Activated CD4-positive, alpha-beta T cell treated with anti-CD3 and anti-CD28 coated beads, Interleukin-2, Interleukin-4, amounts not matched to agents 100 ng/mL and 50 ng/mL, durations not matched to agents 16 hours and 8 hours (primary cell): ENCODE measurements at places on chromosomes 7 and 10.
A peak's percentile ranks its signal among the peaks of the same experiment; 100 is the strongest.

DNA sequence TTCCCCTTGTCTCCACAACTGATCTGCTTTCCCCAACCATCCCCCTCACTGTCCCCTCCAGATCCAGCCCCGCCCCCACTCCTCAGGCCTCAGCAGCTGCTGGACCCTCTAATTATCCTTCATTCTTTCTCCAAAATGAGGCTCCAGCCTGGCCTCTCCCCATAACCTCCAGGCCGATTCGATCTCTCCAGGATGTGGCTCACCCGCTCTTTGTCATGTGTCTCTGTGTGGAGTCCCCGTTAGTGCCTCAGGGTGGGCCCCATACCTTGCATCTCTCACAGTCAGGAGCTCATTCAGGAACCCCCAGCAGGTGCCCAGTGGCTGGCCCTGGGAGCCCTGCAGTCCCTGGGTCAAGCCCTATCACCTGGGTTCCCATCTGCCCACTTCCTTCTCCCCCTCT lies 1.3 kb downstream of the PILRA start:
- no peak for DNase-seq

DNA sequence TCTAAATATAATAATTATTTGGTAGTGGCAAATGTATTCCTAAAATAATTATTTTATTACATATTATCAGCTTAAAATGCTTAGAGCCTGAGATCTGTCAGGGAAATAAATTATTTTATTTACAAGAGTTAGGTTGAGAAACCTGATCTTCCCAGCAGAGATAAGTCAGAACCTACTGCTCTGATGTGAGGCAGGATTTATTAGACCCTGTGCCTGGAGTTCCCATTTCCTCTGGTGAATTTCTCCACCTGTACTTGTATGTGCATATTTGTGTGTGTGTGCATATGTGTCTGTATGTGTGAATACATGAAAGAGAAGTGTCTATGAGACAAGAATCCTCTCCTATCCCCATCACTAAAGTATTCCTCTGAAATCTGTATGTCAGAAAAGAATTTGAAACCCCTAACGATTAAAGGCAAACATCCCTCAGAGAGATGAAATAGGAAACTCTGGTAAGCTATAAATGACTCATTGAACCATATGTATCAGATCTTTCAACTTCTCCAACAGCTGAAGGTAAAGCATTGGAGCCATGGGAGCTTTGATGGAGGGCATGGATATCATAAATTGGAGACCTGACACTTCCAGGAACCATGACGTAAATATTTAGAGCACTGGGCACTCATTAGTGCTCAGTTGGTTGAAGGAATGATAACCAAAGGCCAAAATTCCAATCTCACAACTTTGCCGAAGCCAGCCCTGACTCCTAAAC lies 190.9 kb downstream of the XPNPEP1 start:
- no peak for DNase-seq

- no peak for DNase-seq
Measured at GRCh38 chr10:110437761-110438341, 59.9 kb upstream of the DUSP5 start.

DNA sequence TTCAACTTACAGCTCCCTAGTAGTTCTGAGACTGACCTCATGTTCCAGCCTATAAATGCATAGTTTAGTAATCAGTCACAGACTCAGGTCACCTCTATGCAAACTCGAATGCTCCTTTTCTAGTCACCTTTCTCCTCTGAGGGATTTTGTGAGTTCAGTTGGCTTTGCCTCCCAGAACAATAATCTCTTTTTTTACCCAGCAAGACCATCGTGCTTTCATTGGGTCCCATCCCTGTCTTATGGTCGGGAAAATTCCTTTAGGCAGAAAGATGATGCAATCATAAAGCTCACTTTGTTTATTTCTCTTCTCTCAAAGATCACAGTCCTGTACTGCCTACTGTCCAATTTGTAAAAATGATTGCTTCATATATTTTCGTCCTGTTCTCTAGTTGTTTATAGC lies 38.4 kb downstream of the TWIST1 start:
- no peak for DNase-seq

GRCh38 chr10:8473205-8473604 lies 418.7 kb downstream of the GATA3 start:
- DNase-seq = peak; percentile 20

DNA sequence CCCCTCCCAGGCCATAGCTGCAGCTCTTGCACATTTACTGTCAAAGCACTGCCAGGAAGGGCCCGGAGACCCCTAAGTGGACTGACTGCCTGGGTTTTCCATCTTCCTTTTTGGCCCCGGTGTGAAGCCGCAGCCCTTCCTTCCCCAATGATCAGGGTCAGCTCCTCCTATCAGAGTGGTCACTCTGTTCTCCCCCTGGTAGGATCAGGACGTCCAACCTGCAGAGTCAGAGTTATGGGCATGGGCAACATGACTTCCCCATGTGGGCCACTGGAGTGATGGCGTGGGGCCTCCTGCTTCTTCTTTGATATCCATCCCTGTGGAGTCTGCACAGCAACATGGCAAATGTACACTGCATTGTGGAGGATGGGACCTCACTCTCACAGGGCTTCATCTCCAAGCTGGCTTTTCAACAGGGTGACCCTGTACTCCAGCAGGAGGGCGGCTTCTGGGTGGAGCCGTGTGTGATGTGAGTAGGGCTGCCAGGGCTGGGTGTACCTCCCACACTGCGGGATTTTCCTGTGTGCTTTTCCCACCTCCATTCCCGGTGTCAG lies 6.4 kb upstream of the RAMP3 start:
- DNase-seq = no peak

DNA sequence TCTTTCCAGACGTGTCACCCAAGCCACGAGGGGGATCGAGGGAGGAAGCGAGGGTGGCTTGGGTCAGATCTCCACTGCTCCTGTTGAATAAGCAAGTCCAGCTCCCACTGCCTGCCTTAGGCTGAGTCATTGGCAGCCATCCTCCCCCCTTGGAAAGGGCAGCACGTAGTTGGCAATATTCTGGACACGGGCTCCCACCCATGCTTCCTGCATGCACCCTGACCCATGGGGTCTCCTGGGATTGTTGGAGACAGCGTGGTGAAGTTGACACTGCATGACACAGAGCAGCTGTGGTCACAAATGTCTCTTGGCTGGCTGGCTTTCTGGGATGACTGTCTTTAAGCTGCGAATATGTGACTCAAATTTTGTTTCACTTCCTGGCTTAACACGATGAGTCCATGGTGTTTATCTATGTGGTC lies 11.2 kb downstream of the BTBD16 start:
- no peak for DNase-seq

DNA sequence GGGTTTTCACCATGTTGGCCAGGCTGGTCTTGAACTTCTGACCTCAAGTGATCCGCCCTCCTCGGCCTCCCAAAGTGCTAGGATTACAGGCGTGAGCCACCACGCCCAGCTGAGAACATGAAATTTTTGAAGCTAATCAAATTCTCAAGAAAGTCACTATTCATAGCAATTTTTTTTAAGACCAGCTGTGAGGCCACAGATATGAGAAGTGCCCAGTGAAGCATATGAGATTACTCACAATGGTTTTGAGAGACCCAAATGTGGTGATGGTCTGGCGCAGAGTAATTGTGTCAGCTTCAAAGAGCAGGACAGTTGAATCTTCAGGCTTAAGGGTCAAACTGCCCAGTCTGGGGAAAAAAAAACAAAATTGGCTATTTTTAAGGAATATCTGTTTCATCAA lies 16.2 kb downstream of the NCOA4 start:
- DNase-seq = no peak

- DNase-seq = no peak
Measured at GRCh38 chr7:149610441-149611011, 112.9 kb upstream of the ZNF746 start.

DNA sequence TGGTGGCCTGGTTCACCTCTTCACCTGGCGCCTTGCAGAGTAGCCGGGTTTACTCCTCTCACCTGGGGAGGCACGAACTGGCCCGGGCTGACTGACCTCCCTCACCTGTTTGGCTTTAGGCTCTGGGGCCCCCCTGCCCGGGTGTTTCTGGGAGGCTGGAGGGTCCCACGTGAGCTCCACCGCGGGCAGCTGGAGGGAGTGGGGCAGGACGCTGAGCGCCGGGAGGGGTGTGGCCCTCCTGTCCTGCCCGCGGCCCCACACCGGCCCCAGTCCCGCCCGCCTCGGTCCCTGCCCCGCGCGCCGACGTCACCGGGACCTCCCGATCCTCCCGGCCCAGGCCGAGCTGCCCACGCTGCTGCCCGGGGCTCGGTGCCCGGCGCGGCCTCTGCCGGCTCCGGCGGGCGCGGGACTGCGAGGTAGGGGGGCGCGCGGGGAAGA lies at the start of gene AMZ1:
AMZ1 (plus strand) TSS at position 322 of the 438 bp plus-strand sequence. CDS start 12,250 bp downstream, outside the sequence.
- no peak for DNase-seq

DNA sequence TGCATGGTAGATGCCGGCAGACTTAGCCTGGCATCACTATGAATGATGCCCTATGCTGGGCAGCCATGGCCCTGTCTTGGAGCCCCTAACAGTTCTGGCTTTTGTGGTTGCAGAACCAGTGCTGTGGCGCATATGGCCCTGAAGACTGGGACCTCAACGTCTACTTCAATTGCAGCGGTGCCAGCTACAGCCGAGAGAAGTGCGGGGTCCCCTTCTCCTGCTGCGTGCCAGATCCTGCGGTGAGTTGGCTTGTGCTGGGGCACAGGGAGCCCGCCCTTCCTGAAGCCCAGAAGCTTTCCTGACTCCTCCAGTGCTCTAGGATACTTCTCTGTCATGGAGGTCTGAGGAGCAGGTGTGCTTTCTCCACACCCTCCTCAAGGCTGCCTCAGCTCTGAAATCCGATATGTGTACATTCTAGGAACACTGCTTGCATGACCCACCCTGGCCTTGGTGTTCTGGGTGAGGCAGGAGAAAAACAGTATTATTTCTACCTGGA lies 25.6 kb upstream of the SH2D4B start:
- no peak for DNase-seq

- DNase-seq = no peak
Measured at GRCh38 chr7:124349443-124349842, 316.6 kb upstream of the TMEM229A start.

- no peak for DNase-seq
Measured at GRCh38 chr7:33725111-33726025, 180.0 kb upstream of the BMPER start.

- no peak for DNase-seq
Measured at GRCh38 chr7:157874870-157875229, 538.0 kb downstream of the DNAJB6 start.

DNA sequence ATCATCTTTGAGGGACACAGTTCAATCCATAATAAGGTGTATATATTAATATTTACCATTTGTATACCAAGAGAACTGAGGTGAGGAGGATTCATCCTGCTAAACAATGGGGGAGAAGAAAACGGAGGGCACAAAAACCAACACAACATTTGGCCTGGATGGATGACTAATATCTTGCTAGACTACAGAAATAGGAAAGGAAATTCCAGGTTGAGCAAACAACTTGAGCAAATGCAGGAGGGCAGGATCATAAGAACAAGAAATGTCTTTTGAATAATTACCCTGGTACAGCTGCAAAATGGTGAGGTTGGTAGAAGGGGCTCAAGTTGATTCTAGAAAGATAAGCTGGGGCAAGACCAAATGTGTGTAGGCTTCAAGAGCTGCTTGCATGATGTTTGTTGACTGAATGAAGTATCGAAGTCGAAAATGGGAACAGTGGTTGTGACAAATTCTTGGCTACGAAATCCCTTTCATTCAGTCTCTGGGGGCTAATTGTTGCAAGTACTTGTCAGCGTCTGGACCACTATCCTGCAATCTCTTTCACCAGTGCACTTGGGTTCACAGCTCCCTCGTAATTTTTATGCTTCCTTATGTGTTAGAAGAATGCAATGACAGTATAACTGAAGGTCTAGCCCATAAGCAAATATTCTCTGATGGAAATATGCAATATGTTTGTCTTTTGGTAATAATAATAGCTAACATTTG lies 176.2 kb downstream of the PTEN start:
- DNase-seq = no peak

DNA sequence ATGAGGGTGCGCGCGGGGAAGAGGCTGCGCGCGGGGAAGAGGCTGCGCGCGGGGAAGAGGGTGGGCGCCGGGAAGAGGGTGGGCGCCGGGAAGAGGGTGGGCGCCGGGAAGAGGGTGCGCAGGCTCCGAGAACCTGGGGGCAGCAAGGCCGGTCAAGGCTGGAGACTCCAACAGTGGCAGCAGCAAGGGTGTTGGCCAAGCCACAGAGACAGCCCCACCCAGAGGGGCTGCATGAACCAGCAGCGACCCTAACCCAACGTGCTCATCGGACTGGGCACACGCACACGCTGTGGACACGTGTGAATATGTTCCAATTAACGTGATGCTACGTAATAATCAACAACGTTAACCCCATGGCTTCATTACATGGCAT lies 48.8 kb downstream of the DIP2C start:
- no peak for DNase-seq

DNA sequence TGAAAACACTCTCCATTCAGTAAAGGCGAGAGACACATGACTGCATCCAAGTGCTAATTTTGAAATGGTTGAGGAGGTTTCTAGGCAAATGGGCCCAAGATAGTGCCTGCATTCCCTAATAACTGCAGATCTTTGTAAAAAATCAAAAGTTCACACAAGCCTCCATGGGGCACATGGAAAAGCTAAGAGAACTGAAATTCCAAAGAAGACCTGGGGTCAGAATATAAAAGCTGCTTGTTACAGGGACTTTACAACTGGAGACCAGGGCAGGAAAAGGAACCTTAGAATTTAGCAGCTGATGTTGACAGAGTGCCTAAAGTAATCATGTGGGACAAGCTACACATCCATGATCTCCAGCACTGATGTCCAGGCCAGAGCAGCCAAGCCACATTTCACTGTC lies 10.0 kb upstream of the ABI1 start:
- no peak for DNase-seq

- DNase-seq = no peak
Measured at GRCh38 chr7:128026551-128026950, 4.7 kb downstream of the LRRC4 start.

GRCh38 chr7:40836218-40836617 lies 701.4 kb downstream of the SUGCT start:
- no peak for DNase-seq

DNA sequence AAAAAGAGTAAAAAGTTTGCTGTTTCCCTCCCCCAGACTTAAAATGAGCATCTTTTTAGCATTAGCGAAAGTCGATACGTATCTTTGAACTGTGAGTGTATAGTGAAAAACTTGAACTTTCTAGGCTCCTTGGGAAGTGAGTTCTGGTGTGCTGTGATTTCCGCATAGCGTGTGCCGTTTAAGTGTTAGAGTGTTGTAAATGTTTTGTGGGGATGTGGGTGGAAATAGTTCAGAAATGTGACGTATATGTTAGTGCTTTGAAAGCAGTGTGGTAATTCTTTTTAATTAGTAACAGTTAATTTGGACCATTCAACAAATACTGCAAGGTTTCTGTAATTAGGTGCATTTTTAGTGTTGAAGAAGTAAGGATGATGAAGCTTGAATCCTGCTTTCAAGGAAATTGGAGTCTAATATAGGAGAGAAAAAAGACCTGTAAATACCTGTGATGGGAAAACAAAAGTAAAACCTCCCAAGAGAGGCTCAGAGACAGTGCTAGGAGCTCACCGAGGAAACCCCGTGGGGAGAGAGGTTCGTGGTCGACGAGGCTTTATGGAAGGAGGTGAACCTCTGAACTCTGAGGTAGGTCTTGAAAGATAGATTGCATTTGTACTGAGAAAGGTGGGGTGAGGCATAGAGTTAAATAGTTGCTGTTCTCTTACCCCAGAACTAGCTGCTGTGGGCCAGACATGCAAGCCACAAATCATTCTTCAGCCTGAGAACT lies 40.8 kb downstream of the RBM33 start:
- no peak for DNase-seq
